Adrenal gland (tissue), 19 donors: ENCODE measurements at places on chromosomes 2 and 18. TPM values are rescaled to one million over a fixed set of nuclear protein-coding genes. Genes with fewer than 3 reads are reported as not detected.

DNA sequence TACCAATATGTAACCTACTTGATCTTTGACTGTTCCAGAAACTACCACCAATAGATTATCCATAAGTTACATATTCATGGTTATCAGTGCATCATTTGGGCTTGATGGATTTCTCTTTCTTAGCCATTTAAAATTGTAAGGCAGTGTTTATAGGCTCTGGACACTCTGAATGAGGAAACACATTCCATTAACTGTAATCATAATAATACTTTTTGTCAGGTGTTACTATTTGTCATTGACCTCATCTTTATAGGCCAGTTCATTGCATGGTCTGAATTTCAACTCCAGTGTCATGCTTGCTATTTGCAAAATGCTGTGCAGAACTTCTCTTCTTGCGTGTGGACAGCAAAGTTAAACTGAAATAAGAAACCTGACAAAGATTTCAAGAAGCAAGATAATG lies 1340.2 kb upstream of the ZEB2 start:
- H3K4me1 ChIP-seq, result no peaks in the 10 kb centered on the region
- H3K36me3 ChIP-seq, result no peaks in the 10 kb centered on the region
- no peak overlapping the region for H3K4me3 ChIP-seq
- H3K27ac ChIP-seq, result no peak overlapping the region
- no peaks in the 10 kb centered on the region for H3K27me3 ChIP-seq

DNA sequence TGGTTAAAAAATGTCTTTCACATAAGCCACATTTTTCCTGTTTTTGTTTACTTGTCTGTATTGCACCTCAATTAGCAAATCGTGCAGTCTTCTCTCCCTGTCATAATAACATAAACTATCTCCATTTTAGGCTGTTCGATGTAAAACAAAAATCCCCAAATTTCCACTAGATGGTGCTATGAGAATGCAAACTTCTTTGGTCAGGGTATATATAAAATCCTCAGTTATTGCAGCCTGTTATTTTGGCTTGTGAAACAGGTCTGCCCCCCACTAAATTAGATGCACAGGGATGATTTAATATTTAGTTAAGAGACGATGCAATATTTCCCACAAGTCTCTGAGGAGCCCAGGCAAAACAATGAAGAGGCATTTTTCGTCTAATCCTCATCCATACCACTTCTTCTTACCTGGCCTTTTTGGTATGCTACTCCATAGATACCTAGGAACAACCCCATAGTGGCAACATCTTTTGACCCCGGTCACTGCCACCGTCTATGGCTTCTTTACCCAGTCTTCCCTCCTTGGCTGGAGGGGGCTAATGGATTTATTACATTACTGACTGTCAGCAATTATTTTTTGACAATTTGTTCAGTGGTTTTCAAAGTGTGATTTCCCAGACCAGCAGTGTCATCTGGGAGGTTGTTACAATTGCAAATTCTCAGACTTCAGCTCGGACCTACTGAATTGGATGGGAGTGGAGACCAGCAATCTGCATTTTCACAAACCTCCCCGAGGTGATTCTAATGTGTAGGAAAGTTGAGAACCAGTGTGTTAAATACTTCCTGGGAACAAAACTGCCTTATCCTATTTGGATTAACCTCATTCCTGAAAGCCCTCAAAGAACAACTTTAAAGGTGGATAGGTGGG lies 117.4 kb upstream of the CWC22 start:
- H3K36me3 ChIP-seq, result no peaks in the 10 kb centered on the region
- no peak overlapping the region for H3K27ac ChIP-seq
- no peak for DNase-seq

DNA sequence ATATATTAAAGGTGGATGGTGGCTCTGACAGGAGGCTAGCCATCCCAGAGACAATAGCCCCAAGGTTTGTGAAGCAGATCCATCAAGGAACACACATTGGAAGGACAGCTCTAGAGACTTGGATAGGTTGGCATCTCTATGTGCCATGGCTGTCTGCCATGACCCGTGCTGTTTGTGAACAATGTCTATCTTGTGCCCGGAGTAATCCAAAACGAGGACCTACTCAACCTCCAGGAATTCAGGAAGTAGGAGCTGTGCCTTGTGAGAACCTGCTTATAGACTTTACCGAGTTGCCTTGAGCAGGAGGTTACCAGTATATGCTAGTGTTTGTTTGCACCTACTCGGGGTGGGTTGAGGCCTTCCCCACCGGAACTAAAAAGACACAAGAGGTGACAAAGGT lies 43.1 kb upstream of the SELENOI start:
- no peak overlapping the region for H3K4me3 ChIP-seq
- no peaks in the 10 kb centered on the region for H3K36me3 ChIP-seq
- no peak for DNase-seq

The UGT1A4 gene
- total RNA-seq, result not detected

The CCL20 gene
- total RNA-seq, result not detected

The GALNT13 gene
- total RNA-seq, result 1.3 TPM
